ENCODE measurements at places on chromosomes 5 and 9.

DNA sequence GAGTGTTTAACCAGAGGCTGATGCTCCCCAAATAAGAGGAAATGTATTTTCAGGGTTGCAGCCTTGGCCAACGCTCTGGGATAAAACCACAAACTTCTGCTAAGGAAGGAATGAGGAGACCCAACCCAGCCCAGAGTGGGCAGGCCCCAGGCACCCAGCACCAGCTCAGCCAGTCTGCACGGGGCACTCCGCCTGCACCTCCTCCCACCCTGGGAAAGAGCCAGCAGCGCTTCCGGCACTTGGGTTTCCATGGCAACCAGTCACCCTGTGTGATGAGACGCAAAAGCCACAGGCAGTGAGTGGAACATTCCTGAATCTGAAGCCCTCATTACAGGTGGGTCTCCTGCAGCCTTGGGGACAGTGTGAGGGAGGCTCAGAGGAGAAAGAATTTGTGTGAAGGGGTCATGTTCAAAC lies 85.2 kb upstream of the ZBTB43 start:
- peak; percentile 88 for DNase-seq

- DNase-seq = no peak
Measured at GRCh38 chr5:142824391-142824790, 54.2 kb downstream of the ARHGAP26 start.

DNA sequence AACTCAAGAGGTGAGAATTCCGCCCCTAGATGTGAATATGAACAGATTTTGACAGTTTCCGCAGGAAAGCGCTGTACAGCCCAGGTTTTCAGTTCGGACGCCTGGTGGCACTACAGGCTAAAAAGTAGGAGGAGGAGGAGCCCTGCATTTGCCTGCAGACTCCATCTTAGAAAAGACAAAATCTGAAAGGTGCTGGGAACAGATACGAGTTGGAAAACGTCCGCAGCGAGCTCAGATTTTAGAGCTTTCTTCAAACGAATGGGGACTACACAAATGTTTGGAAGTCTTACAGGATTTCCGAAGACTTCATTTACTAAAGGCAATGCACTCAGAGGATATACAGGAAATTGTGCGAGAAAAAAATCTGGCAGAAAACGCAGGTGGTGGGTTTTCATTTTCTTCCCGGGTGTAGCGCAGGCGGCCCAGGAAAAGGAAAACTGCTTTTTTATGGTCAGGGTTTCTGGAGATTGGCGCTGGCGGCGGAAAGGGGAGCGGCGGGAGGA lies 9.9 kb upstream of the PCDHB2 start:
- peak; percentile 54 for DNase-seq

DNA sequence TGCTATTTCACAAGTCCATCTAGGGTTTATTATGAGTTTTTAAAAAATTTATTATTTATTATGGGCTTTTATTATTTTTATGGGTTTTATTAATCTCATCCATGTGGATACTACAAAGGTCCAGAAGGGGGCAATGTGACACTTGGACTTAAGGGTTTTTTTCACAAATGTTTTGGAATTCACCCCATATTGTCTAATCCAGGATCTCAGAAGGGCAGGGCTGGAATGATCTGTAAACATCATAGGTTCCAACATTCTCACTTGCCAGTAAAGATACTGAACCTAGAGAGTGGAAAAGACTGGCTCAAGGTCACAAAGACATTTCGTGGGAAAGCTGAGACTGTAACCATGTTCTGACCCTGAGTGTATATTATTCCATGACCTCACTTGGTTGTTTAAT lies 35.6 kb downstream of the NIM1K start:
- DNase-seq = peak; percentile 59

- DNase-seq = no peak
Measured at GRCh38 chr5:127176769-127177168, 103.5 kb upstream of the C5orf63 start.

- DNase-seq = peak; percentile 12
Measured at GRCh38 chr5:65674749-65675148, 47.2 kb downstream of the SGTB start.

- DNase-seq = peak; percentile 6
Measured at GRCh38 chr9:18795947-18796671, 236.9 kb downstream of the SAXO1 start.

DNA sequence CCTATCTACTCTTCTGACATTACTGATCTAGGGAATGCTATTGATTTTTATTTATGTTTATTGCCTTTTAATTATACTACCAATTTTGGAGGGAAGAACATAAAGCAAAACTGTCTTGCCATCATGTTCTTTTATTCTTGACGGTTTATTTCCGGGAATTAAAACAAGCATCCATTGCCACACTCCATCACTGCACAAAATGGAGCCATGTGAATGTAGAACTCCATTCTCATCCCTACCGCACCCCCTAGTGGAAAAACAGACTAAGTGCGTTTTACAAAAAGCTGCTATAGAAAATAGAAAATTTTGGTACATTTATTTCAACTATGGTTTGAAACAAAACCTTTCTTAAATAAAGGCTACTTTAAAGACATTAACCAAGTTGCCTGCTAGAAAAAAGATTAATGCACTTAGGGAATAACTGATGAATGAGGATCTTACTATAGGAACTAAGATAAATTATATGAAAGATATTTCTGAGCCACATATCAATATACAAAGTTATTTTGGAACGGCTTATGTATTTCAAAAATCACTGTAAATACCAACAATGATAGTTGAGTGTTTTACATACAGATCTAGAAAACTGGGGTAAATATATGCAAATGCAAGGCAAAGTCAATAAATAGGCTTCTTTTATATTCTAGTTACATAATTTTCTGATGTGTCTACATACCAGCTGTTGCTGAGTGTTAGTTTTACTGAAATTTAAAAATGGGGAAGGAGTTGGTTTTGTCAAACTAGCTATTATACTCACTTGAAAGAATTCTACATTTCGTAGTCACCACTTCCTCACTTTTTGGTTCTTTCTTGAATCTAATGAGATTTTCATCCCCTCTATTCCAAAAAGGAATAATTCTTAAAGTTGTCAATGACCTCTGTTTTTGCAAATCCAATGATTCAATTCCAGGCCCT lies 26.5 kb downstream of the OXCT1 start:
- DNase-seq = peak; percentile 65

GRCh38 chr9:36275060-36275459 lies 16.8 kb upstream of the GNE start:
- no peak for DNase-seq

DNA sequence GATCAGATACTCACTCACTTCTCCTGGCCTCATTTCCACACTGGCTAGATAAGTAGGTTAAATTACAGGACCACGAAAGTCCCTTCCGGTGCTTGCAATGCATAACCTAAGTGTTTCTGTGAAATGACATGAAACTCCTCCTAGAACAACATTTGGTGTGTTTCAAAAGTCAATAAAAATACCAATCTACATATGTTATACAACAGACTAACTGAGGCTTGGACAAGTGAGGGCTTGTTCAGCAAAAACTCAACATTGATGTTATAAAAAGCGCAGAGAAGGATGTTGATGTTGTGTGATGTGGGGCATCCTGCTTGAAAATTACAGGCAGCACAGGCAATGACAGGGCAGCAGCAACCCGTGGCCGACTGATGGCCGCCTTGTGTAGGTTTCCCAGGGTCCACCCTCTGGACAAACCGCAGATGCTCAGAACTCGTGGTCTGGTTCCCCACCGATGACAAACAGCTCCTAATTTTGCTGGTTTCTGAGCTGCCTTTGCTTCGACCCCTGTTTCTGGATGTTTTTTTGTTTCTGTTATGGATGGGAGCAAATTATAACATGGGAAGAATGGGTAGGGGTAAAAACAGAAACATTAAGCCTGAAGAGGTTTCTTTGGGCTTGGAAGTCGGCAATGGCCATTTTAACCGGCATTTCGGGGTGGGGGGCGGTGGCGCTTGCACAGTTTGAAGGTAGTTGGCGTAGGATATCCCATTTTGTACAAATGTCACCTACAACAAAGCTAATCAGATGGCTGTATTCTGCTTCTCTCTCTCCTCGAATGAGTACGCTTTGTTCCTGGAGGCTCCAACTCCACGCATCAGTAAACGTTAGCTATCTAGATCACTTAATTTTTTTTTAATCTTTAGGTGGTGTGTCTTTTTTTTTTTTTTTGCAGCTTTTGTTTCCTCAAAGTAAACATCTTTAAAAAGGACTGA lies 116.1 kb downstream of the PDZD2 start:
- DNase-seq = no peak

DNA sequence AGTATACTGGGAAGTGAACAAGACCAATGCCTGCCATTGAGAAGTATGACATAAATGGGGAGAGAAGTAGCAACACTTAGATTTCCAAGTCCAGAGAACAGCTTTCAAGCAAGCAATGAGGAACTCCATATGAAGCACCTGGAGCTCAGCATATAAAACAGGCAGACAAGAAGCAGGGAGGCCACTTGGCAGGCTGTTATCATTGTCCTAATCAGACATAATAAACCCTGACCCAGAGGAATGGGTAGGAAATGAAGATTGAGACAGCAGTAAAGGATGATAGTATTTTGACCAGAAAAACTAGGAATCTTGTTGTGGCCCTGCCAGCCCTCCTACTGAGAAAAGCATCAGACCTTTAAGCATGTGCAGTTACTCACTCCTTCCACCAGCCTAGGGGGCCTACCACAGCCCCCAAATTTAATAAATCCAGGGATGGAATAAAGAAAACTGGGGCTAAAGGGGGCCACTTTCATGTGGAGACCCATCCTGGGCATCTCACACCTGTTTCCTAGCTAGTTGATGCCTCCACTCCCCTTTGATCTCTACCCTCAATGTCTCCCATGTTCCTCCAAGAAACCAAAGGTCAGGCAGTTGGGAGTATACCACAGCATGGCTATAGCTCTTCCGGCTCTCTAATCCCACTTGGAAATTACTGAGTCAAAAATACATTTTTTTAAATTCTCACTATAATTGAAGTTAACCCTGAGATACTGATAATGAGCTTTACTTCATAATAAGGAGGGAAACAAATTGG lies 135.1 kb downstream of the SIL1 start:
- DNase-seq = no peak

DNA sequence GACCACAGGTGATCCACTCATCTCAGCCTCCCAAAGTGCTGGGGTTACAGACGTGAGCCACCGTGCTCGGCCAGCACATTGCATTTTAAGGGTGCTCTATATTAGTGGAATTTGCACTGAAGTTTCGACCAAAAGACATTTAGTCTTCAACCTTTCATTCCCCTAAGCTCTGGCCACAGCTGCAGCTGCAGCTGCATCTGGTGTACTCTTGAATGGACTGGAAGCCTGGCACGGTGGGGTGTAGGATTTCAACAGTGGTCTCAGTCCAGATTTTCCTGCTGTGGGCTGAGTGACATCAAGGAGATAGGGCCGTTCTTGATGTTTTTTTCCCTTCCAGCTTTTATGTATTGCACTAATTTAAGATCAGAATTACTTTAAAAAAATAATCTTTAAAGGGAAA lies 255.2 kb downstream of the PDZD2 start:
- DNase-seq = no peak

DNA sequence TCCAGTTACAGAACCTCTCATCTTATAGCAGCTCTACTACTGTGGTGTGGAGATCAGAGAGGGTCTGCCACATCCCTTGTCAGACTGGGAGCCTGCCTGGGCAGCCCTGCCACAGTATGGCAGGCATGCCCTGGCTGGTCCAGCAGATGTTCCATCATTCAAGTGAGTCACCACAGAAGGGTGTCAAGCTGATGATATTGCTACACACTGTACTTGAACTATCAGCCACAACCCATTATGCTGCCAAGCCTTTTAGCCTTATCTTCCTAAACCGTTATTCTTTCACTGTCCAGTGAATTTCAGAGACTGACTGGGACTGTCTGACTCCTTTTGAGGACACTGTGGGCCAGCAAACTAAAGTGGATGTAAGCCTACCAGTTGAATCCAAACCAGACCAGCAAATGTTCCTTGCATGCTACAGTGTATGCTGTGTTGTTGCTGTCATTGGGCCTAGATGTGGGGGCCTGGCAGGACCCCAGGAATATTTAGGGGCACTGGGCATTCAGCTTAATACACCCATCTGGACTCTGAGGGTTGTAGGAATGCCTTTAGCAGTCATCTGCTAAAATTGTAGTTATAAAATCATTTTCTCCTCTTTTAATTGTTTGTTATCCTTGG lies 202.6 kb downstream of the NR3C1 start:
- peak; percentile 93 for DNase-seq

DNA sequence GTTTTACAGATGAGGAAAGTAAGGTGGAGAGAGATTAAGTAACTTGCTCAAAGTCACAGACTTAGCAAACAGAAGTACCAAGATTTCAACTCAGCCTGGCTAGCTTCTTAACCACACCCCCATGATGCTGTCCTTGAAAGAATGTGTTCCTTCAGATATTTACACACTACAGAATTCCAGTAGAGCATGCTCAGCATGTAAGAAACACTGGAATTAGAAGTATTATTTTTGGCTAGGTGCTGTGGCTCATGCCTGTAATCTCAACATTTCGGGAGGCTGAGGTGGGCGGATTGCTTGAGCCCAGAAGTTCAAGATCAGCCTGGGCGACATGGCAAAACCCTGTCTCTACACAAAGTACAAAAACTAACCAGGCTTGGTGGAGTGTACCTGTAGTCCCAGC lies 142.4 kb downstream of the EDIL3 start:
- DNase-seq = peak; percentile 46

GRCh38 chr5:58273711-58274110 lies 186.2 kb downstream of the PLK2 start:
- no peak for DNase-seq

GRCh38 chr5:176825957-176826356 lies 15.6 kb downstream of the UNC5A start:
- DNase-seq = no peak

- no peak for DNase-seq
Measured at GRCh38 chr5:119597728-119598298, 31.5 kb upstream of the FAM170A start.

DNA sequence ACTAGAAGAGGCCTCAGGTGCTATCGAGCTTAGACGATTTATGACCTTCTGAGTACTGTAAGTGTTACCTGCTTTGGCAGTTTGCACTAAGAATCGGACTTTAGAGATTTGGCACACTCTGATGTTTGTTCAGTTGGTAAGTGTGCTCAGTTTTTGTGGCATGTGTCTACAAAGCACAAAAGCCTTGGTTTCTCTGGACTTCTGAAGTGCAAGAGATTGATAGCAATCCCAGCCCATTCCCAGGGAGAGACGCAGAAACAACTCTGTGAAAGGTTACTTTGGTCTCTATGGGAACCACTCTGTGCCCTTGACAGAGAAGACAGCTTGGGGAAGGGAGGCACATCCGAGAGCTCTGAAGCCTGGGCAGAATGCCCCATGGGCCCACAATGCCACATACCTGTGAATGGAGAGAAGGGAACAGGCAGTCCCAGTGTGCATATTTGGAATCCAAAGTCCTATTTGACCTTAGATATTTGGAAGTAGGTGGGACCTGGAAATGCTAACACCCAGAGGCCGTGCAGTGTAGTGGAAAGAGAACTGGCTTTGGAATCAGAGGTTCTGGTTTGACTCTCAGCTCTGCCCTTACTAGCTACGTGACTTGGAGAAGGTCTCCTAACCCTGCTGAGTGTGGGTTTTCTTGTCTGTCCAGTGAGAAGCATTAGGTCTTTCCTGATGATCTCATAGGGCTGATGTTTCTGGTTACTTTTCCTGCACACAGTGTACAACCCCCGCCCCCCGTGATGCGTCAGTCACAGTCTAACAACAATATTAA lies 194.3 kb upstream of the VLDLR start:
- DNase-seq = no peak

GRCh38 chr5:132275367-132276220 lies 18.1 kb downstream of the PDLIM4 start:
- no peak for DNase-seq

All from mesenchymal stem cell (in vitro differentiated cells and primary cell).